Neural progenitor cell (in vitro differentiated cells): ENCODE measurements at places on chromosomes 3 and 15. TPM values are rescaled to one million over a fixed set of nuclear protein-coding genes. Genes with fewer than 3 reads are reported as not detected.

DNA sequence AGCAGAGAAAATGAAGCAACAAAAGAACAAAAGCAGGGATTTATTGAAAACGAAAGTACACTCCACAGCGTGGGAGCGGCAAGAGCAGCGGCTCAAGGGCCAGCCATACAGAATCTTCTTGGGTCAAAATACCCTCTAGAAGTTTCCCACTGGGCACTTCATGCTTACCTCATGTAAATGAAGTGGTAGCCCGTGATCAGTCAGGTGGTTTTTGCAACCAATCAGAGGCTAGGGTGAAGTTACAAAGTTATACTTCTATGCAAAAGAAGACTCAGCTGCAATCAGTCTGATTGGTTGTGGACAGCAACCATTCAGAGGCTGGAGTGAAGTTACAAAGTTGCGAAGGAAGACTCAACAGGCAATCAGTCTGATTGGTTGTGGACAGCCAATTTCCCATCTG is 37.8 kb upstream of the TRH start:
- peak; percentile 88 for DNase-seq
- H3K4me3 ChIP-seq, result no peak overlapping the region
- H3K27me3 ChIP-seq, result peaks cover 9% of the 10 kb centered on the region
- H3K4me1 ChIP-seq, result peaks cover 7% of the 10 kb centered on the region
- H3K27ac ChIP-seq, result peak overlapping the region; percentile 10
- H3K36me3 ChIP-seq, result no peaks in the 10 kb centered on the region

- H3K4me3 ChIP-seq, result no peak overlapping the region
- no peak for DNase-seq
- H3K27me3 ChIP-seq, result no peaks in the 10 kb centered on the region
- H3K36me3 ChIP-seq, result no peaks in the 10 kb centered on the region
- H3K4me1 ChIP-seq, result peaks cover 16% of the 10 kb centered on the region
Observed at GRCh38 chr3:52032702-52033408, 23.5 kb downstream of the DUSP7 start.

Gene HTR3E
- not detected in 2 replicates for total RNA-seq

Gene COL6A5
- not detected in 2 replicates for total RNA-seq

Gene CLSTN2
- total RNA-seq, result 0.15 and 0.22 TPM in 2 replicates

Gene IL12A
- total RNA-seq, result 0.77 and 0.79 TPM in 2 replicates

Gene RTP3
- total RNA-seq, result not detected in 2 replicates
